ENCODE measurements at places on chromosomes 7 and 10.

DNA sequence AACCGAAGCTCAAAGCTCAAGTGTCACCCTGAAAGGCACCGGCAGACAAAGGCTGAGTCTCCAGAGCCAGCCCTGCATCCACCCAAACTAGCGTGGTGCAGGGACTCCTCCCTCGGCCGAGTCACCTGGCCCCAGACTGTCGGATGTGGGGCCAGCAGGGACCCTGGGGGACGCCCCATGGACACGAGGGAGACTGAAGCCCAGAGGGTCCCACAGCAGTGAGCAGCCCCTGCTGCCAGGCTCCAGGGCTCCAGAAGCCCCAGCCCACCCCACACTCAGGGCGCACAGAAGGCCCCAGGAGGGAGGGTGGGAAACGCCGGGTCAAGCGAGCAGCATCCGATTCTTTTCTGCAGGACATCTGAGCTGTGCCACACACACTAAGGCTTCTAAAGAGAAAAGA is 20.2 kb downstream of the GPR146 start:
- DNase-seq, result no peak

- peak; percentile 23 for DNase-seq
Measured at GRCh38 chr10:92430103-92430502, 139.1 kb downstream of the MARCHF5 start.

DNA sequence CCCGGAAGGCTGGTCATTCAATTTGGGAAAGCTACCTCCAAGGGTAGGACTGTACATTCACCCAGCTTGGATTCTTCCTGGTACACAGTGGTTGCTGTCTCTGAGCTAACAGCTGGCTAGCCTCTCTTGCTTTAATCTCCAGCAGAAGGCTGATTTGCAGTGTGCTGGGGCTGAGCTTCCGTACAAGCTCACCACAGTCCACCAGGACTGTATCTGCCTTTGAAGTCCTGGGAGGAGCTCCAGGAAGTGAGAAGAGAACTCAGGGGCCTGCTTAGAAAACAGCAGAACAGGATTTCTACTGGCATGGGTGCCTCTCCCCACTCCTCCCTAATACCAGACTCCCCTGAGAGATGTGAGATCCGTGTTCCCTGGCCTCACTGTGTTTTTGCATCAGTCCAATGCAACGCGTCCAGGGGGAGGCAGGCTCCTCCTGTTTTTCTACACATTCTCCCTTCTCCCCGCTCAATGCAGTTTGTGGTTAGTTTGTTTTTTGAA is 6.6 kb downstream of the AFAP1L2 start:
- DNase-seq, result no peak

DNA sequence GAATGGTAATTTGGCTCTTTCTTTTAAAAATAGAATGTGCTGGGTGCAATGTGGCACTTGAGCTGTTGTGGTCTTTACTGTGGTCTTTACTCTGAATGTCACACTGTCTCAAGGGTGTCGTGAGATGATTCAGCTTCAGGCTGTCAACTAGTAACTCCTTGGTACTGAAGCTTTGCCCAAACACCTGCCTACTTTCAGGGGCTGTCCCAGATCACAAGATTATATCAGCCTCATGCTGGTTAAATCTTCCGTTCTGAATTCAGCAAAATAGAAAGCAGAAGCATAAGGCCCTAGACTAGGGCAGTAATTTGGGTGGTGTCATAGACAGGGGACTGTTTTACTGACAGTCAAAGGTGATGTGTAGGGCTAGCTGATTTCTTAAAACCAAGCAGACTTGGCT is 110.9 kb downstream of the BAMBI start:
- DNase-seq, result no peak

DNA sequence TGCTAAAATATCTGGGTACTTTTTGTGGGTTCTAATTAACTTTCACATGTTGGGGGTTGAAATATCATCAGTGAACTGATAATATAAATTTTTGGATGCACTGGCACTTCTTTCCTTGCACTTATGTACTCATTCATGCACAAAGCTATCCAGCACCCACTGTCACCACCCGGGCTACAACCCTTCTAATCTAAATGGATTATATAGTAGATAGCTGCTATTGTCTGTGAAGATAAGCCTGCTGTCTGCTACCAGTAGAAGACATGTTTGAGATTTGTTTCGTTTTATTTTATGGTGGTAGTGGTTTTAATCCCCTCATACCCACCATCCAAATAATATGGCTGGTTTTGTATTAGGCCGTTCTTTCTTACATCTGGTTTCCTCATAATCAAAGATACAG is 353.5 kb upstream of the LRGUK start:
- no peak for DNase-seq

GRCh38 chr7:75914655-75915415 is at the start of gene POR:
POR (plus strand) TSS chr7:75915155; CDS start chr7:75954002, 38,847 bp downstream.
- peak; percentile 98 for DNase-seq

- DNase-seq, result no peak
Measured at GRCh38 chr7:131950758-131951157, 394.3 kb upstream of the PODXL start.

DNA sequence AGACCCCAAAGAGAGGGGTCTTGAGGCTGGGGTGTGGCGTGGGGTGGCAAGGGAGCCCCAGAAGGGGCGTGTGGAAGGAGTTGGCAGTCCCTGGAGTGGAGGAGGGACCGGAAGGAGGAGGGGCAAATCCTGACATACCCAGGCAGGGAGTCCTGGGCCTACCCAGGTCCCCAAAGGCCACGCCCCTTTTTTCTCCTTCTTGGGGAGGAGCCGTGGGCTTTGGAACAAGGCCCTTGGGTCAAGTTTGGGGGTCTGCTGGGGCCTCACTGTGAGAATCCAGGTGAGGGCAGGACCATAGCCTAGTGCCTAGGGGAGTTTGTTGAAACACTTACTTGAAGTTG is 1.2 kb upstream of the SMARCD3 start:
- DNase-seq, result no peak

- DNase-seq, result no peak
Measured at GRCh38 chr10:110011681-110012080, 3.9 kb downstream of the ADD3 start.

DNA sequence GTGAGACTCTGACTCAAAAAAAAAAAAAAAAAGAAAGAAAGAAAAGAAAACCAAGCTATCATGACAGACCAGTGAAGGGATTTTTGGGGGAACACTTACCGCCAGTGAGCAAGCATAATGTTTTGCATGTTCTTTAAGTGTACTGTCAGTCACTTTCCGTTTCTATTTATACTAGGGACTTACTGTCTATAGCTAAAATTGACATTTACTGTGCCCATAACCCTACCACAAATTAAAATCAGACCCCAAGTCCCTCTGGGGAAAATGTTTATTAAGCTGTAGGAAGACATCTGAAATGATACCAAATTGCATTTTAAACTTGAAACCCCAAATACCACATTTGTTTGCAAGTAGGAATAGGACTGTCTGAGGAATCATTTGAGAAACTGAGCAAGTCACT is 252.8 kb downstream of the TRIL start:
- no peak for DNase-seq

- no peak for DNase-seq
Measured at GRCh38 chr10:19931894-19932590, 115.8 kb downstream of the PLXDC2 start.

DNA sequence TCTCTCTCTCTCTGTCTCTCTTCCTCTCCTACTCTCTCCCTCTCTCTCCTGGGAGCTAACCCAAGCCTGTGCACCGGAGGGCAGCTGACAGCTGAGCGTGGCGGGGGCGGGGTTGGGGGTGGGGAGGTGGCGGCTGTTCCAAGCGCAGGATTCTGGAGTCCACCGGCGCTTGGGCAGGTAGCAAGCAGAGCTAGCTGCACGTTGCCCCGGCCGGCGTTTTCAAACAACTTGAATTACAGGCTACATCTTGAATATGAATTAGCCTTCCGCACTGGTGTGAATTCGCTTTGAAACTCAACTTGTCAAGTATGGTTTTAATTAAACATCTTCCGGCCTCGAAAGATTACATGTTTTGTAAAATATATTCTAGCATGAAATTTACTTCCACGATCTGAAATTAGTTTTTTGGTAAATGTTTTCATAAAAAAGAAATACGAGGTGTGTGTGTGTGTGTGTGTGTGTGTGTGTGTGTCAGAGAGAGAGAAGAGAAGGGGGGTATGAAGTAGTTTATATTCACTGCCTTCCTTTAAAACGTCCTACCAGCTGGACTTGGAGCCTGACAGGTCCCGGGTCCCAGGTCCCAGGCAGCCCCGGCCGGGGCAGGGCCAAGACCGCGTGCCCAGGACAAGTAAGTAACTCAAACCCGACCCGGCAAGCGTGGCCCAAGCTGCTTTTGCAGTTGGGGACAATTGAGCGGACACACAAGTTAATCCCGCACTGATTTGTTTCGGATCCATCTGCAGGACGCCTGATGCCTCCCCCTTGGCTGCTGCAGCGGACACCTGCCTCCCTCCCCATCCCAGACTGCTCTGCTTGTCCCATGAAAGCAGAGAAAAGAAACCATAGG is 9.0 kb upstream of the DLX6 start:
- no peak for DNase-seq

- no peak for DNase-seq
Measured at GRCh38 chr7:12770227-12770975, 83.0 kb downstream of the ARL4A start.

DNA sequence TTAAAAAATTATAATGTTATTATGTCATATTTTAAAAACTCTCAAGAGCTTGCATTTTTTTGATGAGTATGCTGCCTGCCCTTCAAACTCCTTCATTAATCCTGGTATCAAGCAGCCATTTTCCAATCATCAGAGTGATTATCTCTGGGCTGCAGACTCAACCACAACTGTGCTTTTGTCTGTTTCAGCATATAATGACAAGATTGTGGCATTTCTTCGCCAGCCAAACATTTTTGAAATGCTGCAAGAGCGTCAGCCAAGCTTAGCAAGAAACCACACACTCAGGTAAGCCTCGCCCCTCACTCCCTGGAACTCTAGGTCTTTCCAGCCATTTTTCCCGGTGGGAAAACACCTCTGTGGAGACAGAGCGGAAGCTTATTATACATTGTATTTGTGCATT is 90.0 kb upstream of the STK17A start:
- no peak for DNase-seq

DNA sequence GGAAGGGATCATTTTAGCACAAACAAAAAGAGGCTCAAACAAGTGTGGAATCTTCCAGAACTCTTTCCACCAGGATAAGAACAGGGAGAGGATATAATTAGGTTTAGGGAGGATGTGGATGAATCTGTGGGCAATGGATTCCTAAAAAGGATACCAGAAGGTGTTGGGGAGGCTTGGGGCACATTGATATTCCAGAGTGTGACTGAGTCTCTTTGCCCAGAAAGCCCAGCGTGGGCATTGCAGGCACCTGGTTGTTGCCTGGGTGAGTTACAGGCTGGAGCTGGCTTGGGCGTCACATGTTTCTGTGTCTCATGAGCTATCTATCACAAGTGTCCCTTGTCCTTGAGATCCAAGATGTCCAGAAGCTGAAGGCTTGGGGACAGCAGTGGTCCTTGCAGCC is 3.3 kb downstream of the COL26A1 start:
- DNase-seq, result no peak

- no peak for DNase-seq
Measured at GRCh38 chr7:33952824-33953223, 47.5 kb downstream of the BMPER start.

- no peak for DNase-seq
Measured at GRCh38 chr10:123640016-123640535, 26.1 kb upstream of the GPR26 start.

- no peak for DNase-seq
Measured at GRCh38 chr10:114300036-114300645, 61.1 kb downstream of the VWA2 start.

- DNase-seq, result peak; percentile 83
Measured at GRCh38 chr7:140390466-140391190, 7.7 kb downstream of the SLC37A3 start.

- DNase-seq, result no peak
Measured at GRCh38 chr7:134446923-134447322, 12.0 kb downstream of the AKR1B1 start.

DNA sequence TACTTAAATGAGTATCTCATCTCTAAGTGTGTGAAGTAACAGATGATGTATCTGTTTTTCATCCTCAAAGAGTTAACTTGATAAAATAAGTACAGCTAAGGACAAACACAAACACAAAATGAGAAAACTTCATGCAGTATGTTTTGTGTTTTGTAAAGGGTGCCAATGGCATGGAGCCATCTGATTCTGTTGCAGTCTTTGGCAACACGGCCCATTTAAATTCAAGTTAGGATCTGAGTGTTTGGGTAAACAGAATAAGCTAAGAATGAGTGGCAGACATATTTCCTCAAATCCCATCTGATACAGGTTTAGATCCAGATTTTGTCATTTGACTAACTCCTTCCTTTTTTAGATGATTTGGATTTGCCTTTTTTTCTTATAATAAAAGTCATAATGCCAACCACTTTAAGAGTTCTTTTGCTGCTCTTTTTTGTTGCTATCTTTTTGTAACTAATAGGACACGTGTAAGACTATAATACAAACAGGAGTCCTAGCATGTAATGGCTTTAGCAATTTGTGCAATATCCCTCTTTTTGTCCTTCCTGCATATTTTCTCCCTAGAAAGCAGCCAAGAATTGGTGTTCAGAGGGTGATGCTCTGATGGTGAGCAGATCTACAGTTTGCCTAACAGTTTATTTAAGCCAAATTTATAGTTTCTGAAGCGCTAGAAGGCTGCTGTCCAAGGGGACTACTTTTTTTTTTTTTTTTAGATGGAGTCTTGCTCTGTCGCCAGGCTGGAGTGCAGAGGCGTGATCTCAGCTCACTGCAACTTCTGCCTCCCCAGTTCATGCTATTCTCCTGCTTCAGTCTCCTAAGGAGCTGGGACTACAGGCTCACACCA is 18.9 kb upstream of the ACTA2 start:
- DNase-seq, result no peak

DNA sequence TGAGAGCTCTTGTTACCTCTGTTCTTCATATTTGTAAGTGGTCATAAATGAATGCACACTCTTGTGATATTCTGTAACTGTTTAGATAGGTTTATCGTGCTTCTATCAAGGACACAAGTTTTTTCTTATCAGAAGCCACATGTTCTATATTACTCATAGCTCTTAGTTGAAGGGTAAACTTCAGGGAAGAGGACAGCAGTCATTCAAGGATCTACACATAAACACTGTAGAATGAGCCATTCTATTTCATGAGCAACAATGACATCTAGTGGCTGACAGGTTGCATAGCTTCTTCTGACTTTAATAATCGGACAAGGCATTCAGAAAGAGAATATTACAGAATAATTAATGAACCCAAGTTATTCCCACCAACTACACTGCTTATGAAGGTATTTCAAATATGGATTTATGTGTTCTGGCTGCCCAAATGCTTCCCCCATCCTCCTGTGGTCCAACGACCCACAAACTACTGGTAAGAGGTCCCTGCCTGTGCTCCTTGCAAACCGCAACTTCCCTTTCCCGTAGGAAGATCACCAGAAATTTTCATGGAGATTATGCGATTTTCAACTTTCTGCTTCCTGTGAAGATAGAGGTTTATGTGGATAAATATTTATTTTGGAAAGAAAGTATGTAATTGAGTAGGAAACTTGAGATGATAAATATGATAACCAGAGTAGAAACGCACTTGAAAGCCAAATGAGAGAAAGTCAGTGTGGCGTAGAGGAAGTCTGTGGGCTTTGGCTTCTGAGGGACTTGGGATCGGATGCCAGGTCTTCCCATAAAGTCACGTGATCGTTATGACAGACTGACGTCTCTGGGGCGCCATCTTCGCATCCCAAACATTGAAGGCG is 16.8 kb upstream of the ABCB5 start:
- peak; percentile 56 for DNase-seq
